K562 (cell line): ENCODE measurements at places on chromosomes 1 and 21. TPM values are rescaled to one million over a fixed set of nuclear protein-coding genes. Genes with fewer than 3 reads are reported as not detected.

Gene LTN1
- 32.8 and 37.1 TPM in 2 replicates for total RNA-seq

GRCh38 chr1:168159251-168159650, 19.5 kb upstream of the TIPRL start:
- no peak for DNase-seq

Gene RNF187
- 114 and 119 TPM in 2 replicates for total RNA-seq

Gene WDR64
- not detected in 2 replicates for total RNA-seq

DNA sequence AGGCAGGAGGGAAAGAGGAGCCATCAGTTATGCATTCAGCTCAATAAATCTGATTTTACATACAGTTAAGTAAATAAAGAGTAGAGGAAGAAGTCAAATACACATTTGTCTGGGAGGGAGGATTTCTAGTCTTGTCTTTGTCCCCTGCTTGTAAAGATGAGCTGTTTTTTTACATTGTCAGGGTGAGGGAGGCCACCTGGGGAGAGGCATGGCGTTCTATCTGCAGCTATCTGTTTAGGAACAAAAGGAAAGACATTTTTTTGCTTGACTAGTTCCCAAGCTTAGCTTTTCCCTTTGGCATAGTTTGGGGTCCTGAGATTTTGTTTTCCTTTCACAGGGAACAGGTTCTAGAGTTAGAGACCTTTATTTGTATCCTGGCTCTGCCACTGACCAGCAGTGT, 14.9 kb downstream of the RAD54L start:
- DNase-seq, result no peak

Gene KIF14
- total RNA-seq, result 25.0 and 26.8 TPM in 2 replicates

DNA sequence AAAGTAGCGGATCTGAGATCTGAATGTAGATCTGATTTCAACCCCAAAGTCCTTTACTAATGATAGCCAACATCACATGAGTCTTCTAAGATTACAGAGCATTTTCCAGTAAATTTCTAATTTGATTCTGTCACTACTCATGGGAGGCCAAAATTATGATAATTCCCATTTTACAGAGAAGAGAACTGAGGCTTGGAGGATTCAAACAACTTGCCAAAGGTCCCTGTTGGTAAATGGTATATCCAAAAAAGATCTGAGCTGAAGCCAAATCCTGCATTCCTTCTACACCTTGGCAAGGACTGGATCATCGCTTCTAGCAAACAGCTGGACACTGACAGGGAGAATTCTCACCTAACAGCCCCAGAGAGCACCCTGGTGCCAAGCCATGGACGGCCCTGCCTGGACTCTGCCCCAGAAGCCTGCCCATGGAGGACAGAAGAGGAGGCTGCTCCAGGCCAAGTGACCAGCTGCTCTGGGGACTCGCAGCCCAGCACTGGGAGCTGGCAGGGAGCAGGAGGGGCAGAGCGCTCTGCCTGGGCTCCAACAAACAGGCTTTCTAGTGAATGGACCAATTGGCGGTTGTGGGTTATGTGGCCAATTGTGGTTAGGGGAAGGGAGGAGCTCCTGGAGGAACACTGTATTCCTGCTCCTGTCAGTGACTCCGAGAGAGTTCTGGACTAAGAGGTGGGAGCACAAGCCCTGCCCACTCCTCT, 6.4 kb upstream of the CSF1 start:
- no peak for DNase-seq

DNA sequence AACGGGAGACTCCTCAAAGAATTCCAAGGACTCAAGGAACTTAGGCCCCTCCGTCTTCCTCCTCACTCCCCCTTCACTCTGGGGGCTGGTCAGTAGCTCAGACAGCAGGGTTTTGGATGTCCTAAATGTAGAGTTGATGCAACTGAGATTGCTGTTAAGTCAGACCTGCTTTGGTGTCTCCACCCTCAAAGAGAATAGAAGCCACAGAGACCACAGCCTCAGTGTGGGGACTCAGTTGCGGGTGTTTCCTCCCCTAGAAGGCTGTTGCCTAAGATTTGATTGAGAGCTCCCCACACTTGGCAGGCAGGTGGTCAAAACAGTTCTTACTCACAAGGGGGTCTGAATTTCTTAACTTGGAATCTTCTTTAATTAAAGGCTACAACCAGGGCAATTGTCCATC, 7.6 kb downstream of the MAN1C1 start:
- no peak for DNase-seq

GRCh38 chr1:58881471-58881994, 97.7 kb upstream of the JUN start:
- peak; percentile 86 for DNase-seq

Gene F13B
- total RNA-seq, result not detected in 2 replicates

Gene FAM72C
- 15.5 and 20.7 TPM in 2 replicates for total RNA-seq
